ENCODE measurements at places on chromosomes 2 and 18.

GRCh38 chr2:241804326-241805229, 4.4 kb upstream of the NEU4 start:
- DNase-seq: peak; percentile 21

DNA sequence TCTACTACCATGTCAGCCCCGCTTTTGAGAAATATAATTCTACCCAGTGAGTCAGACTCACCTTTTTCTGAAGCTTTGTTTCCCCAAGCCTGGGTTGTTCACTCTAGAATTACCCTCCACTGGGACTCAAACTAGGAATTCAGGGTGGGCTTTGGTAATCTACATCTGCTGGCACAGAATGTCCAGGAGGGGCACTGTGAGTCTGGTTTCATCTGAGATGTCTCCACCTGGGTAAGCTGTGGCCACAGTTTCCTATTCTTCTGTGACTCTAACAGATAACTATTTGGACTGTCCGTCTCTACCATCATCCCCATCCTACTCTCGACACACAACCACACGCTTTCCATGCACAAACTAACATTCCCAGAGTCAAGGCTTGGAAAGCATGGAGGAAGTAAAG, 457.2 kb downstream of the STK39 start:
- no peak for DNase-seq

DNA sequence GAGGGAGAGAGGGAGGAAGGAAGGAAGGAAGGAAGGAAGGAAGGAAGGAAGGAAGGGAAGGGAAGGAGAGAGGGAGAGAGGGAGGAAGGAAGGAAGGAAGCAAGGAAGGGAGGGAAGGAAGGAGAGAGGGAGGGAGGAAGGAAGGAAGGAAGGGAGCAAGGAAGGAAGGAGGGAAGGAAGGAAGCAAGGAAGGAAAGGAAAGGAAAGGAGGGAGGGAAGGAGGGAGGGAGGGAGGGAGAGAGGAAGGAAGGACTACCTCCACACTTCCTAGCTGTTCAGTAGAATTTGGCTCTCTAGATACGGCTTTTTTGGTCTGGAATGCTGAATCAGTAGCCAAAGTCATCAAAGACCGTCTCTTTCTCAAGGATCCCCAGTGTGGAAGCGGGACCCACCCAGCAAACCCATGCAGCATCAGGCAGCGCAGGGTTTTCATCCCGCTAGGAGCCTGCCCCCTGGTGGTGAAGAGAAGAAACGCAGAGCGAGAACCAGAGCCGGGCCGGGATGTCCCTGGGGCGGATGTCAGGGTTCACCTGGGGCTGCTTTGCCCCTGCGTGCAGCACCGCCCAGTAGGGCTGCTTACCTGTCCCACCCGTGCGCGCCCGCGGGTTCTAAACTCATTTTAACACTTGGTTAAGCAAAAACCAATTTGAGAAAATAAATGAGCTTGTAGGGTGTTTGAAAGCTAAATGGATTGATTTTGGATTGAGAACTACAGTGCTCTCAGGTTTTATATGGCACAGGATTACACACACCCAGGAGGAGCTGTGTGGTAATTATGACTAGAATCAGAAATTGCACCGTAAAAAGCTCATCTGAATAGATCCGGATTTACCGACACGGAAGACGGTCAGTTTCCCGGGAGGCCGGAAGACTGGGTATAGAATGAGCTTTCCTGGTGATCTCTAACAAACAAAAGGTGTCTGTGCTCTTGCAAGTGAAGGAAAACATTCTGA, 48.1 kb upstream of the ARL4C start:
- DNase-seq: peak; percentile 78

- no peak for DNase-seq
Observed at GRCh38 chr2:222514901-222515300, 90.6 kb downstream of the SGPP2 start.

DNA sequence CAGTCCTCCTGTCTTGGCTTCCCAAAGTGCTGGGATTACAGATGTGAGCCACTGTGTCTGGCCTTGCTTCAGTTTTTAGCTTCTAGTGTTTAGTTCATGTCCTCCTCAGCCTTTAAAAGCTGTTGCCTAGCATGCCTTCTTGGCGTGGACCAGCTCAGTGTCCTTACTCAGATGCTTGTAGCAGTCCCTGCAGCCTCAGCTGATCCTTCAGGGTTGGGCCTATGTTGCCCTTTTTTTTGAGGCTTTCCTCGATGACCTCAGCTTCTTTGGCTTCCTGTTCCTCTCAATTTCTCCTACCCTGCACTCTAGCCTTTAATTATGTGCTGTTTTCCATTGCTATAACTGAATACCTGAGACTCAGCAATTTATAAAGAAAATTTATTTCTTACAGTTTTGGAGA, 57.7 kb downstream of the TANC1 start:
- DNase-seq: no peak

GRCh38 chr2:219116776-219117646, 43.6 kb downstream of the NHEJ1 start:
- no peak for DNase-seq

Data from PC-3 (cell line).